Frontal cortex (tissue), 4 donors: ENCODE measurements at places on chromosomes 12 and 14. TPM values are rescaled to one million over a fixed set of nuclear protein-coding genes. Genes with fewer than 3 reads are reported as not detected.

- DNase-seq: no peak
Measured at GRCh38 chr12:128570191-128571065, 253.3 kb downstream of the SLC15A4 start.

Gene PARP2
- total RNA-seq: 20.8 TPM

Gene CMKLR1
- total RNA-seq: 1.2 TPM

- peak; percentile 64 for DNase-seq
Measured at GRCh38 chr12:123388951-123389559, 5.1 kb downstream of the KMT5A start.

Gene TWF1
- total RNA-seq: 187 TPM

- DNase-seq: no peak
Measured at GRCh38 chr14:51544471-51544870, 107.2 kb upstream of the FRMD6 start.

DNA sequence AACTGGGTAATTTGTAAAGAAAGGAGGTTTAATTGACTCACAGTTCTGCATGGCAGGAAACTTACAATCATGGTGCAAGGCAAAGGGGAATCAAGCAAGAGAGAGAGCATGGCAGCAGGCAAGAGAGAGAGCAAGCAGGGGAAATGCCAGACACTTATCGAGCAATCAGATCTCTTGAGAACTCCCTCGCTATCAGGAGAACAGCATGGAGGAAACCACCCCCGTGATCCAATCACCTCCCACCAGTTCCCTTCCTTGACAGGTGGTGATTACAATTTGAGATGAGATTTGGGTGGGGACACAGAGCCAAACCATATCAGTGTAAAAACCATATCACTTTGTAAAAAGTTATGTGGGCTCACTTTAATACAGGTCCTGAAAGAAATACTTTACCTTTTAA is 56.4 kb upstream of the NEDD1 start:
- DNase-seq: no peak

Gene MYH6
- total RNA-seq: not detected

- DNase-seq: no peak
Measured at GRCh38 chr14:68651652-68652432, 141.0 kb downstream of the ZFP36L1 start.

DNA sequence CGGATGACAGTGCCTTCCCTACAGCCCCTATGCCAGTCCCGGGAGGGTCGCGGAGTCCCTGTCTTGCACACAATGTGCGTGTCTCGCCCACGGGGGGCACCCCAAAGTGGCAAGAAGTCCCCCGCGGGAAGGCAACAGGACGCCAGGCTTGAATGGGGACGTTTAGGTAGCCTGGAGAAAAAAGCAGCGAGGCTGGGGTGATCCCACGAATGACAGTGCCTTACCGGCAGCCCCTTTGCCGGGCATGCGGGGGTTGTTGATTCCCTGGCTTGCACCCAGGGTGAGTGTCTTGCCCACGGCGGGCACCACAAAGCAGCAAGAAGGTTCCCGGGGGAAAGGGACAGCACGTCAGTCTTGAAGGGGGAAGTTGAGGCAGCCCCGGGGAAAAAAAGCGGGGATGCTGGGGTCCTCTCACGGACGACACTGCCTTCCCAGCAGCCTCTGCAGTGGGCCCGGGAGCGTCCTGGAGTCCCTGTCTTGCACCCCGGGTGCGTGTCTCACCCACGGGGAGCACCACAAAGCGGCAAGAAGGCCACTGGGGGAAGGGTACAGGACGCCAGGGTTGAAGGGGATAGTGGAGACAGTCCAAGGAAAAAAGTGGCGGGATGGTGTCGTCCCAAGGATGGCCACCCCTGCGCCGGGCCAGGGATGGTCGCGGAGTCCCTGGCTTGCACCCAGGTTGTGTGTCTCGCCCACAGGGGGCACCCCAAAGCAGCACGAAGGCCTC is 156.8 kb upstream of the ALG10B start:
- no peak for DNase-seq

Gene TMEM119
- 0.82 TPM for total RNA-seq

GRCh38 chr14:55532645-55533344 is 47.2 kb upstream of the KTN1 start:
- no peak for DNase-seq

Gene PLEK2
- 0.41 TPM for total RNA-seq

Gene FAIM2
- 17.9 TPM for total RNA-seq

Gene E2F7
- total RNA-seq: 1.2 TPM

- DNase-seq: no peak
Measured at GRCh38 chr12:79115743-79116142, 251.2 kb downstream of the SYT1 start.

Gene MIS18BP1
- 17.9 TPM for total RNA-seq

- peak; percentile 61 for DNase-seq
Measured at GRCh38 chr14:59189786-59190368, 1.4 kb downstream of the DAAM1 start.

- no peak for DNase-seq
Measured at GRCh38 chr14:53692885-53693284, 263.7 kb downstream of the BMP4 start.

- DNase-seq: no peak
Measured at GRCh38 chr12:55499810-55500252, 7.7 kb downstream of the OR6C68 start.

- DNase-seq: no peak
Measured at GRCh38 chr12:52860102-52860823, 11.5 kb upstream of the KRT78 start.

GRCh38 chr14:101669629-101670028 is 91.9 kb upstream of the PPP2R5C start:
- no peak for DNase-seq

GRCh38 chr12:56568146-56568545 is 46.5 kb downstream of the RBMS2 start:
- DNase-seq: no peak

GRCh38 chr14:35250319-35250718 is 41.9 kb upstream of the PSMA6 start:
- no peak for DNase-seq

- no peak for DNase-seq
Measured at GRCh38 chr12:33450480-33450879, 10.9 kb upstream of the SYT10 start.

GRCh38 chr14:103056322-103057027 is 874 bp downstream of the CDC42BPB start:
- DNase-seq: peak; percentile 37

Gene TAS2R7
- 0.41 TPM for total RNA-seq

DNA sequence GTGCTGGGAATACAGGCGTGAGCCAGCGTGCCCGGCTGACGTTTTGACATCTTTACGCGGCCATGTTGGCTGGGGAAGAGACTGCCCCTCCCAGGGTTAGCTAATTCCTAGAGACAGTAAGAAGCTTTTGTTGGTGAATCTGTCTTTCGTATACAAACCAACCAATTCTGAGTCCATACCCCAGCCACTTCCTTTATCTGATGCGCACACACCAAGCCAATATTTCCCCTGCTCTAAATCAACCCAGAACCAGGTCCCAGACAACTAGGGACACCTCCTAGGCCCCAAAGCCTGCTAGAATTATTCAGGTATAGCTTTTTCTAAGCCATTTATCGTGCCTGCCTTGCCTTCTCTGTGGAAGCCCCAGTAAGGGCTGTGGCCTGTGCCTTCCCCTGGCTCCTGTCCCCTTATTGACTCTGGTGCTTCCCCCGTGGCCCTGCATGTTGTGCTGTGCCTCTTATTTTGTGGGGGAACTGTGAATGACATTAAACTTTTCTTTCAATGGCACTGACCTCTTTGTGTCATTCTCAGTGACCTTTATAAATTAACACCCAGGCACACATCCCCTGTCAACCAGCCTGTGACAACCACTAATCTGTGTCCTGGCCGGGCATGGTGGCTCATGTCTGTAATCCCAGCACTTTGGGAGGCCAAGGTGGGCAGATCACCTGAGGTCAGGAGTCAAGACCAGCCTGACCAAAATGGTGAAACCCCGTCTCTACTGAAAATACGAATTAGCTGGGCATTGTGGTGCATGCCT is 10.7 kb upstream of the EVL start:
- no peak for DNase-seq

DNA sequence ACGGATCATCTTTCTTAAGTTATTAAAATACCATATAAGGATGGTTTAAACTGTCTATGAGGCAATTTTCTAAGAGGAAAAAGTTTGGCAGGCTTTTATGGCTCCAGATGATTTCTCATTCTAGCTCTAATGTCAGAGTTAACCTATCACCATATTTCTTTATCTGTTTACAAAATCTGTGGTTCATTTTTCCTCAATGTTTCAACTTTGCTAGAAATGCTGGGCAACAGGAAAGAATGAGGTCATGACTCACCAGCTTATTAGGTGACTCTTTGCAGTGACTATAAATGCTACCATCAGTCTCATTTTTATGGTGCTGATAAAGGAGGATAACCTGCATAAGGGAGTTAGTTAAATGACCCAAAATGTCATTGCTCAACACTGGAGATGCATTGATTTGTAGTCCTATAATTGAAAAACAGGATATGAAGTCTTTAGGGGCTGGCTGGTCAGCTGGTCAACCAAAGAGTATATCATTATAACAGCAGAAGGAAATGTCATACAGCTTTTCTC is 45.3 kb upstream of the RAP1B start:
- DNase-seq: no peak

DNA sequence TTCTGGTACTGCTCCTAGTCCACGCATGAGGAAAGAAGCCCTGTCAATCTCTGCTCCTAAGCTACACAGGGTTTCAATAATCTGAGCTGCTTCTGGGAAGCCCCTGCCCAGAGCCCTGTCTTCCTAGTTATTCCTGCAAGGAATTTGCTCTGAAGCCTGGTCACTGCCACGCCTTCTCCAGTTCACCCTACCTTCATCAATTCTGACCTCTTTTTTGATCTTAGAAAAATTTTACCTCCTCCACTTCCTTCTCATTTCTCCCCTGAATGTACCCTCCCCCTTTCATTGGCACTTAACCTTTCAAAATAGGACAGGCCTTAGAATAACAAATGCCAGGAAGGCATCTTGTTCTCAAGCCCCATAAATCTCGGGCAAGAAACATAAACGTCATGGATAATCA is 14.9 kb upstream of the LRRK2 start:
- no peak for DNase-seq

GRCh38 chr14:104752423-104752734 is 568 bp upstream of the SIVA1 start:
- DNase-seq: peak; percentile 96

GRCh38 chr12:22866406-22866805 is 241.4 kb downstream of the ETNK1 start:
- no peak for DNase-seq

Gene RNU6-8
- total RNA-seq: not detected

GRCh38 chr12:46177837-46178608 is 90.8 kb downstream of the SLC38A1 start:
- no peak for DNase-seq

Gene VRTN
- total RNA-seq: not detected

Gene ZNF891
- total RNA-seq: 6.9 TPM

DNA sequence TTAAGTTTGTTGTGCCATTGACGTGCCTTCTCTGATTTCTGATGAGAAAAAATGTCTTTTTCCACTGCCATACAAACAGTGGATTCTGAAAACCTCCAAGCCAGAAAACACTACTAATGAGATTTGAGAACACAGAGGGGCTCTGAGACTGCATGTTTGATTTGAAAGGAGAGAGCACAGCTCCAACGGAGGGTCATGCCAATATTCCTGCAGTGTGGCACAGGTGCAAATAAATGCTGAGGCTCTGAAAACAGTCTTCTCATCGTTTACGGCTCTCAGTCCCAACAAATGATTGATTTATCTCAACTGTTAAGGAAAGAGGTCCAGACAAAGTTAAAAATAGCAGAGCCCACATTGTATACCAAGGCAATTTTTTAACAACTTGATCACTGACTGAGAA is 128.7 kb downstream of the KCNH5 start:
- DNase-seq: no peak
